HuH-7.5 (cell line): ENCODE measurements at places on chromosomes 6 and 20.

DNA sequence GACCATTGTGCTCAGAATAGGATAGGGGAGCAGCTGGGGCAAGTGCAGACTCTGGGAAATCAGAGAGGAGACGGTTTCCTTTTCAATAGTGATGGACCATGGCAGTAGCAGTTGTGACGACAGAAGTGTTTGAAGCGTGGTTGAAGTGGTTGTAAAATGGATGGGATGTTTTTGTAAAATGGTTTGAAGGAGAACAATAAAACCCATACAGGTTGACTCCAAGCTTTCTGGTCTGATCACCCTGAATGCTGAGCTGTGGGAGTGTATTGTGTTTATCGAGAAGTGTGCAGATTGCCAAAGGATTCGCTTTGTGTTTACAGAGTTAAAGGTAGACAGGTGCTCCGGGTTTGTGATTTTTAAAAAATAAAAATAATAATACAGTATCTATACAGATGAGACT, 255.2 kb upstream of the SULF2 start:
- DNase-seq, result no peak

DNA sequence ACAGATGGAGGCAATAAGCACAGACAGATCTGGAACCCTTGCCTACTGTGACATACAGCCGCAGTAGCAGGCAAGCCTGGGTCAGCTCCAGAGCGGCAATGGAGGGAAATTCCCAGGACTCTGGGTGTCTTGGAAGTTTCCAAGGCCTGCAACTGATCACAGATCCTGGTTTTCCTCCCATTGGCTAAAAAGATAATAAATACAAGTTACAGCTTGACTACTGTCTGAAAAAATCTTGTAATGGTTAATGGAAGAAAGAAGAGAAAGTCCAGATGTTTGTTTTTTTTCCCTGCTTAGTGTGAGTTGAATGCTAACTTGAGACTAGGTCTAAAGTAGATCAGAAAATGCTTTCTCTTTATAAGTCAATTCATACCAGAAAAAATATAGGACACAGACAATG, 307.6 kb downstream of the ALDH8A1 start:
- no peak for DNase-seq

GRCh38 chr6:148288541-148288940, 54.1 kb upstream of the SASH1 start:
- DNase-seq, result no peak

- DNase-seq, result no peak
Observed at GRCh38 chr20:43119720-43120119, 70.0 kb downstream of the PTPRT start.

GRCh38 chr20:51389543-51390264, 152.8 kb downstream of the NFATC2 start:
- DNase-seq, result no peak

- no peak for DNase-seq
Observed at GRCh38 chr6:110340392-110340965, 17.7 kb downstream of the METTL24 start.

GRCh38 chr20:11452326-11452725, 465.4 kb upstream of the BTBD3 start:
- DNase-seq, result no peak
